Choroid plexus epithelial cell (primary cell): ENCODE measurements at places on chromosomes 5 and 9.

DNA sequence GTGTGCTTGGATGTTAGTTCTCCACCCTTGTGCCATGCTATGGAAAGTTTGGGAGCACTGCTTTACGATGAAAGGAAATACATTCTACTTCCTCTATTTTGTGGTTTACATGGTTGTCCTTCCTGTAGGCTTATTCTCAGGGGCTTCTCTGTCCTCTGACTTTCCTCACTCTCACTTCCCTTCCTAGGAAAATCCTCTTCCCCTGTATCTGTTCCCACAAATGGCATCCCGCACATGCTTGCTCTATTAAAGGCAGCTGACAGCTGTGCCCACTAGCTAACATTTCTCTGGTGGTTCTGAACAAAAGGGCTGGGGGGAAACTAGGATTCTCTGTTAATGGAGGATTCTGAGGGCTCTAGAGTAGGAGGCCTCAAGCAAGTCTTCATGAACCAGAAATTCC, 52.4 kb downstream of the FAM170A start:
- DNase-seq, result no peak

- DNase-seq, result no peak
These were observed 254.6 kb downstream of the RFX3 start for GRCh38 chr9:3271157-3271556.

DNA sequence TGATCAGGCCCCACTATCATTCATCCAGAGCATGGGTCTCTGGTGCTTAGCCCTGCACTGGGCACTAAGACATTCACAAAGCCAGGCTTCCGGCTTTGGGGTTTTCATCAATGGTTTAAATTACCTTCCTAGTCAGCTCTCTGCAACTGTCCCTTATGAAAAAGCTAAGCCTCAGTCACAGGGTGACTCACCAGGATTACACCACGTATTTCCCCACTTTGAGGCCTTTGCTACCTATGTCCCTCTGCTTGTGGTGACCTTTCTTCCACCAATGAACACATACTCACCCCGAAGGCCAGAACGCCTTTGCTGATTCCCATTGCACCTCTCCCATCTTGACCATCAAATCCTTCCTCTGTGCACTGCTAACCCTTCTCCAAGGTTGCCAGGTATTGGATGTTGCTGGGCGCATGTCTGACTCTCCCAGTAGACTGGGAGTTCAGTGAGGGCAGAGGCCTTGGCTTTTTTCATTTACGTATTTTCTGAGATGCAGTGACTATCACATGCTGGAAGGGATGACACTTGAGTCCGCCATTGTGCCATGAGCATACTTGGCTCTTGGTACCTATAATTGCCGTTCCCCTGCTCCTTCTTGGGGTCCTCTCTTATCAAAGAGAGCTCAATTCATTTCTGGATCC, 58.7 kb upstream of the TNFSF8 start:
- peak; percentile 5 for DNase-seq

GRCh38 chr5:106097340-106097739, 1573.4 kb downstream of the EFNA5 start:
- DNase-seq, result peak; percentile 55

GRCh38 chr5:66658516-66658915, 62.3 kb downstream of the MAST4 start:
- no peak for DNase-seq

DNA sequence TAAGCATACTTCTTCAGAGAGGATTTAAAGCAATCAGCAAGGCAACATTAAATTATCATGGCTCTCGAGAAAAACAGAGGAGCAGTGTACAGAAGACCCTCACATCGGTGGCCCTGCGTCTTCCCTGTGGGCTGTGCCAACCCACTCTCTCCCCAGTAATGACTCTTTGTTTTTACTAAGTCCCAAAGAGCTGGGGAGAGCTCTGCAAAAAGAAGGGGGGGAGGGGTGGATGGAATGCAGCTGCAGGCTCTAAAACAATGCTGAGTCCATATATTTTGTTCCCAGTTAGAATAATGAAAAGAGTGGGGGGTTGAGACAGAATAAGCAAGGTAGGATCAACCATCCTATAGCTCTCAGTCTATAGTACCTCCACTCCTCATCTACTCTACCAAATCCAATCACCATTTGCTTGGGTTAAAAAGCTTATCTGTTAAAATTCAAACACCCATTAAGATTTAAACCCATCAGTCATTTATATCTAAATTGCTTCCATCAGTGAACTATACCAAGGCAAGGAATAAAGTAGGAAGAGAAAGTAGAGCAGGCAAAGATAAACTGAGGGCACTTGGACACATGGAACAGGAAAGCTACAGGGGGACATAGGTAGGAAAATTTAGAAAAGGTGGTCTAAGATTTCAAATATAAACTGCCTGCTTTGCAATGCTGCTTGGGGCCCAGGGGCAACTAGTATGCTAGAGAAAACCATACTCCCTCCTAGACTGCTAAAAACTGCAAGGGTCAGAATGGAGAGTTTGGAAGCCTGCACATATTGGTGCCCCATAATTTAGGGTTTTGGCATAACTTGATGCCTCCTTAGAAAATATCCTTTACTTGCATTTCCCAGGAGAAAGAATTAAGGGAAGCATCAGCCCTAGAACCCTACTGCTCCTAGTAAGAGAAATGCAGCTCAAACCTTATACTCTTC, 20.6 kb downstream of the ELL2 start:
- peak; percentile 48 for DNase-seq

- no peak for DNase-seq
These were observed 691.8 kb downstream of the MTRR start for GRCh38 chr5:8560776-8561175.

- DNase-seq, result no peak
These were observed 11.1 kb downstream of the MED27 start for GRCh38 chr9:132068605-132069004.

- peak; percentile 88 for DNase-seq
These were observed 31.1 kb downstream of the OR2K2 start for GRCh38 chr9:111298731-111299598.

- DNase-seq, result no peak
These were observed 25.1 kb downstream of the PUM3 start for GRCh38 chr9:2818804-2819121.

DNA sequence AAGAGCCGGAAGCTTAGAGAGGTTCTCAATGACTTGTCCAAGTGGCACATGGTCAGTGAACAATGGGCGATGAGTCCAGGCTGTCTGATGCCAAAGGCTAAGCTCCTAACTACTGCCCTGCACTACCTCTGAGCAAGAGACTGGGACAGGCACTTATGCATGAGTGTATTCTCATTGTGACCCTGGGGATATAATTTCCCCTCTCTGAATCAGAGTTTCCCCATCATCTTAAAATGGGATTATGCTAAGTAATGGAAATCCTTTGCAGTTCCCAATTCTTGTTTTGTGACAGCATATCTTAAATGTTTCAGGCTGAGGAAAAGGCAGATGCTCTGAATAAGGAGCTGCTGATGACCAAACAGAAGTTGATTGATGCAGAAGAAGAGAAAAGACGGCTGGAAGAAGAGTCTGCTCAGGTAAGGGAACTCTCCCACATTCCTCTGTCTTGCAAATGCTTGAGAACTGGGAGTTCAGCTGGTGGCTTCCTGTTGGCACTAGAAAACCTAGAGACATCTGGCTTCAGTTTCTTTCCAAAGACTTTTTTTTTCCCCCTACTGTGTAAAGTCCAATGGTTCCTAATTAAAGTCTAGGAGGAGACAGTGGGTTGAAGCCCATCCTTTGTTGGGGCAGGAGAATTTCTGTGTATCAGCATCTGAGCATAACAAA, 64.1 kb downstream of the GPR21 start:
- DNase-seq, result no peak

DNA sequence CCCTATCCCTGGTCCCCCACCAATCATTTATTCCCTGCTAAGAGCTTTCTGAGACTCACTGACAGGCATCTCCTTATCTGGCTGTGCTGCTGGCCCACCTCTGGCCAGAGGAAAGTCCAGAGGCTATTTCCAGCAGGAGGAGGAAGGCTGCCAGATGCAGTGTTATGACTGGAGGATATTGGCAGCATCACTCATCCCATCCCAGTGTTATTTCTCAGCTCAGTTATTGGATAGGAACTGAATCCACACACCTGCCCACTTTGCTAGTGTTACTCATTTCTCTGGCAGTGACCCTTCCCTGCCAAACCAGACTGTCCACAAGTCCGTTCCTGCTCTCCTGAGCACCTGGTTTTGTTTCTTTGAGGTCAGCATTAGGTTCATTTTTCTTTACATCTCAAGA, 228.2 kb downstream of the GRIA1 start:
- DNase-seq, result no peak

DNA sequence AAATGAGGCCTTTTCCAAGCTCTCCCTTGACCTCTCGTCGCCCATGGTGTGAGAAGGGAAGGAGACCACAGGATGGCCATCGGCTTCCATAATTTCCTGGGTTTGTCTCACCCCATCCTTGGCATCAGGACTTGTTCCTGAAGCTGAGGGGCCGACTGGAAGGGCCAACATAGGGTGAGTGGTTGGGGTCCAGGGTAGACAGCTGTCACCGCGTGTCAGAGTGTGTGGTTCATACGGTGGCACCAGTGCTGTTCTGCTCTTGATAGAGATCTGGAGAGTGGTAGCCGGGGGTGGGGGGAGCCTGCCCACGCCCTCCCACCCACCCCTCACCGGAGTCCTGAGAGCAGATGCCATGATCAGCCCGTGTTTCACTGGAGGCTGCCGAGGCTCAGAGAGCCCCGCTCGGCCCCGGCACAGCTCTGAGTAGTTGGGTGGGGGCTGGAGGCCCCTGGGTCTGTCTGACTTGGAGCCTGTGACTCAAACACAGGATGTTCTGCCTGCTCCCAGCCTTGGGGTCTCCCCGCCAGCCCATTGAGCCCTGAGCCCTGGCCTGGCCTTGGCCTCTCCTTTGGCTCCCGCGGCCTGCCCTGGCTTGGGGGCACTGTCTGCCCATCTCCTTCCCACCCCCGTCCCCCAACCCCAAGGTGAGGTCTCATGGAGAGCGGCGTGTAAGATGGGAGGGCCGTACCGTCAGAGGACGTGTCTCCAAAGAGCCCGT, 53.1 kb upstream of the IER5L start:
- DNase-seq, result no peak

GRCh38 chr5:2014058-2014610, 131.4 kb upstream of the IRX4 start:
- DNase-seq, result no peak

DNA sequence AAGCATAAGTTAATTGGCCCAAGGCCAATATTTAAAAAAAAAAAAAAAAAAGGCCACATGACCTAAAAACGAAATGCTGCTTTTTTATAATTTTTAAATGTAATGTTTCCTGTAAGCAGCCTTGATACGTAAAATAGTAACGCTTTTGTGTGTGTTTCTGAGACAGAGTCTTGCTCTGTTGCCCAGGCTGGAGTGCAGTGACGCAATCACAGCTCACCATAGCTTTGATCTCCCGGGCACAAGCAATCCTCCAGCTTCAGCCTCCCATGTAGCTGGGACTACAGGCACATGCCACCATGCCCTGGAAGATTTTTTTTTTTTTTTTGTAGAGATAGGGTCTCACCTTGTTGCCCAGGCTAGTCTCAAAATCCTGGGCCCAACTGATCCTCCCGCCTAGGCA, 179.9 kb downstream of the EDIL3 start:
- DNase-seq, result no peak

DNA sequence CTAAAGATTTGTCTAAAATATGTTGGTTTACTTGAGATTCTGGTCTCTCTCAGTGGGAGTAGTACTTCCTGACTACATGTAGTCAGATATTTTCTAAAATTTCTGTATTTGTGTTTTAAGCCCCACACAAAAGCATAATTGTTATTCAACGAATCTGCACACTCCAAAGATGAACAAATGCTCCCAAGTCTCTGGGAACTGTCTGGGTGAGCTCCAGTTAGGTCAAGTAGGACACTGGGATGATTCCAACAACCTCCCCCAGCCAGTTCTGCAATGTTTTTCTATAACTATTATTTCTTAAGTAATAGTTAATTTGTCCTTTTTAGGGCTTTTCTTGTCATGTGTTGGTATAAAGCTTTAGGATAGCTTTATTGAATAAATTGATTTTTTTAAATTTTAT, 174.6 kb downstream of the FAM174A start:
- DNase-seq, result no peak
